ENCODE measurements at places on chromosomes 11 and 22.
A peak's percentile ranks its signal among the peaks of the same experiment; 100 is the strongest.

- DNase-seq, result no peak
Measured at GRCh38 chr11:85823816-85824215, 12.9 kb upstream of the SYTL2 start.

GRCh38 chr22:44995105-44995514 lies 14.7 kb downstream of the PHF21B start:
- DNase-seq, result no peak

- no peak for DNase-seq
Measured at GRCh38 chr11:116478669-116479668, 293.8 kb downstream of the BUD13 start.

DNA sequence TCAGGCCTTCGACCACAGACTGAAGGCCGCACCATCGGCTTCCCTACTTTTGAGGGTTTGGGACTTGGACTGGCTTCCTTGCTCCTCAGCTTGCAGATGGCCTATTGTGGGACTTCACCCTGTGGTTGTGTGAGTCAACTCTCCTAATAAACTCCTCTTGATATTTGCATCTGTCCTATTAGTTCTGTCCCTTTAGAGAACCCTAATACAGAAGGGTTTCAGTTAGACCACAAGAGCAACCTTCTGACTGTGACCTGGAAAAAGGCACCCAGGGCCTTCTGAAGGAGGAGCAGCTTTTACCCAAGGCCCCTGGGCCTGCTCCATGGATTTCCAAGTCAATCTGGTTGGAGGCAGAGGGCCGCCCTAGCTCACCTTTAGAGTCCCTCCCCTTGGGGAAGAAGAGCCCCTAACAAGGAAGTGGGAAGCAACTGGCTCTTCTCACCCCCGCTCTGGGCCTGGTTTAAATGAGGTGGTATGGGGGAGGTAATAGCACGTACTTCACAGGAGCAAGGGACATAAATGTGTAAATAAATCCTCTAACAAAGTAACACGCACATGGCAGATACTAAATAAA lies 11.2 kb upstream of the CHST1 start:
- no peak for DNase-seq

DNA sequence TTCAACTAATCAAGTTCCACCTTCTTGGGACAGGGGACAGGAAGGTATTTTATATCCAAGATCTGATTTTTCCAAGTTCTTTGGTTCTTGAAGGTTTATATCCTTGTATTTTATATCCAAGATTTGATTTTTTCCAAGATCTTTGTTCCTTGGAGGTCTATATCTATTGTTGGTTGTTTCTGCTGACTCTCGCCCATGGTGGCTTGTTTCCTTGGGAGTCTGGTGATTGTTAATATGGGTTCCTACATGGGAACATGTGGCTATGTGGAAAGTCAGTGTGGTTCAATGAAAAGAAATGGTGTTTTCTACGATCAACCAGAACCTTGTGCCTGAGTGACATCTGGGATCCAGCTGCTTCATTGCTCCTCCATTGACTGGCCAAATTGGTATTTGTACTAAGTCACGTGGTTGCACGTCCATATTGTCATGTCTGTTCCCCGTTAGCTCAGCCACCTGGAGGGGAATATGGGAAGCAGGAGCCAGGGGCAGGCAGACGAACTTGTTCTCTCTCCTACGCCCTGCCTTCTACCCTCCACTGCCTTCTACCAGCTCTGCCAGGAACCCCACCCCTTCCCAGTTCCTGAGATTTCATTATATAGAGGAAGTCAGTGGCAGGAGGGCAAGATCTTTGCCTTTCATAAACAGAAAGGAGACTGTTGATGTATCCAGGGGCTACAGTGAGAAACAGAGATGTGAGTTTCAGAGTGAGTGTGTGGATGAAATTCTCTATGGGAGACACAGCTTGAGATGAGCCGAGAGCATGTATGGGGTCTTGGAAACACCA lies 11.1 kb upstream of the CSF2RB start:
- no peak for DNase-seq

DNA sequence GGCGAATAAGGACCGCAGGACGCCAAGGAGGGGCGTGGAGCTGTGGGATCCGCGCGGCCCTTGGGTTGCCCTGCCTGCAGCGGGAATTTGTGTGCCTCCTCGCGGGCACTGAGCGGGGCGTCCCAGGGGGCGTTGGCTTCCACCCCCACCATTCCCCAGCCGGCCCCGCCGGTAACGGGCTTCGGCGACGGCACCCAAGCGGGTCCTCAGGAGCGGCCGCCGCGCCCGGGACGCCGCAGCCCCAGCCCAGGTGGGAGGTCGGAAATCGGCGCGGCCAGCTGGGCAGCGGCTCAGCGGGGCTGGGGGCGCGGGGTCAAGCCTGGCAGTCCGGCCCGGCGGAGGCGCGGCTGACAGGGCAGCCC lies 320 bp downstream of the CLTCL1 start:
- DNase-seq, result peak; percentile 4

GRCh38 chr11:35553831-35554230 lies 28.4 kb upstream of the PAMR1 start:
- DNase-seq, result no peak

DNA sequence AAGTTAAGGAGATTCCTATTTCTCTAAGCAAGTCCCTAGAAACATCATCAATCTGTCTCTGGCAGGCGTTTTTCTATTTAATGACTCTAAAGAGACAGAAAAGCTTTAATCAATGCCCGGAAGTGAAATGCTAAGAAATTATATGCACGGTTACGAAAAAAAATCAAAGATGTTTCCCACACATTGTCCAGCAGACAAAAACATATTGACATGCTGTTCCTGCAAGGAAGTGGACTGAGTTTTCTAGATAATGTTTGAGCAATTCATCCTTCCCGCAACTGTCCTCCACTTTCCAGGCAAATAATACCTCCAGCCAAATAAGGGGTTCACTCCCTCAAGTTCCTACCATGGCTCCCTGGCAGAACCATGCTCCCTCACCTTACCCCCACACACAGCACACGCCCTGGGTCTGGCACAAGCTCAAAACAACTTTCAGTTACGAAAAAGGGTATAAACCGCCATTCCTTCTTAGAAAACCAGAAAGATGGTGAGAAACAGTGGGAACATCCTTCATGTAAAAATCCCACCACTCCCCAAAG lies 29.6 kb downstream of the GALNT18 start:
- DNase-seq, result no peak

DNA sequence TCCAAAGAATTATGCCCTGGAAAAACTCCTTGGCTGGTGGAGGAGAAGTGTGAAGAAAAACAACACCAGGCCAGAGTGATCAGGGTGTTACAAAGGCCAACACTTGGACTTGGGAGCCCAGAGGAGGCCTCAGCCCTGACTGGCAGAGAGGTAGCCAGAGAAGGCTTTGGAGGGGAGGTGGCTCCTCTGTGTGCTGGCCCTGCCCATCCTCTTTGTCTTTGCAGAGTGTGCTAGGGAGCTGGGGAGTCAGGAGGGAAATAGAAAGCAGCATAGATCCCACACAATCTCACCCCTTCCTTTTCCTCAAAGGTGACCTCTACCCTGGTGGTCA lies 12.0 kb upstream of the P2RY6 start:
- DNase-seq, result no peak

GRCh38 chr11:73652856-73653559 lies 6.6 kb downstream of the PLEKHB1 start:
- no peak for DNase-seq

- no peak for DNase-seq
Measured at GRCh38 chr22:23632178-23632577, at the start of gene DRICH1. Gene DRICH1, minus strand, starts transcription at chr22:23632321. Its CDS starts 298 bp downstream, at chr22:23632023.

DNA sequence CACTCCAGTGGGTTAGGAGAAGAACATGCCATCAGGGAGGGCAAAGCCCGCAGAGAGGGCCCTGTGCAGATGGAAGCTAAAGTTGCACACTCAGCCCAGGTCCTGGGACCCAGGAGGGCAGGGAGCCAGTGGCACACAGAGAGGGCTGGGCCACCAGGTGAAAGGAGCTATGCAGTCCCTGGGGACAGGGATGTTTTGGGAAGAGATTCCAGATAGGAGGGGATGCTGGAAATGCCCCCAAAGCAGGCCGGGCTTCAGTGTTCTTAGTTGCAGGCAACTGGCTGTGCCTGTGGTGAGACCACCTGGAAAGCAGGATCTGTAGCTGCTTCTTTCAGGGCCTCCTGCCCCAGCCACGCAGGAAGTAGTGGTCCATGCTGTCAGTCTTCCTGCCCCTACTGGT lies 19.6 kb downstream of the ANKK1 start:
- DNase-seq, result no peak

DNA sequence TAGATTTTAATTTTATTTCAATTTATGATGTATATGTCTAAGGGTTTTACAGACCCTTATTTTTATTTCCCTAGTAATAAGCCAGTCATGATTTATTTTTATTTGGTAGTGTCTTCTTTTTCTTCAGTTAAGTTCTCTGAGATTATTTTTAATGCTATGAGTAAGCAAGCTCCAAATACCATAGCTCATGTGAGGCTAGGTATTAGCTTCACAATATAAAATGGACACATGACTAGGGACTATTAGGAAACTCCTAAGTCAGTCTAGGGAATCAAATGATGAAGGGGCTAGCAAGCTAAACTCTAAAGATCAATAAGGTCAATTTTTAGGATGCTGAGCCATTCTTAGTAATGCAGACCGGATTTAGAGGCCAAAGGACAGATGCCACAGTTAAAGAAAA lies 45.9 kb downstream of the CKAP5 start:
- DNase-seq, result no peak

- DNase-seq, result no peak
Measured at GRCh38 chr11:117172724-117173421, 5.7 kb upstream of the SIDT2 start.

DNA sequence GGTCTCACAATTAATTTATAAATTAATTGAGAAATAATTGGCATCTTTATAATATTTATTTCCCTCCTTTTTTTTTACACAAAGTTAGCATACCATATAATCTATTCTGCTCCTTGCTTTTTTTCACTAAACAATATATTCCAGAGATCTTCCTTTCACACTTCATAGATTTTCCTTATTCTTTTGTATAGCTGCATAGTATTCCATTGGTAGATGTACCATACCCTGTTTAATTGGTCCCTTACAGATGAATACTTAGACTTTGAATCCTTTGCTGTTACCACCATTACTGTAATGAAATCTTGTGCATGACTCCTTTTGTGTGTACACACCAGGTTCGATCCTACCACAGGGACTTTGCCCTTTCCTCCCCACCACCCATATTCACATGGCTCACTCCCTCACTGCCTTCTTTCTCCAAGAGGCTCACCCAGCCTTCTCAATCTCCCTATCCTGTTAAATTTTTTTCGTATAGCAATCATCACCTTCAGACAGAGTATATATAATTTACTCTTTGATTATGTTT lies 48.9 kb downstream of the RBX1 start:
- DNase-seq, result no peak

DNA sequence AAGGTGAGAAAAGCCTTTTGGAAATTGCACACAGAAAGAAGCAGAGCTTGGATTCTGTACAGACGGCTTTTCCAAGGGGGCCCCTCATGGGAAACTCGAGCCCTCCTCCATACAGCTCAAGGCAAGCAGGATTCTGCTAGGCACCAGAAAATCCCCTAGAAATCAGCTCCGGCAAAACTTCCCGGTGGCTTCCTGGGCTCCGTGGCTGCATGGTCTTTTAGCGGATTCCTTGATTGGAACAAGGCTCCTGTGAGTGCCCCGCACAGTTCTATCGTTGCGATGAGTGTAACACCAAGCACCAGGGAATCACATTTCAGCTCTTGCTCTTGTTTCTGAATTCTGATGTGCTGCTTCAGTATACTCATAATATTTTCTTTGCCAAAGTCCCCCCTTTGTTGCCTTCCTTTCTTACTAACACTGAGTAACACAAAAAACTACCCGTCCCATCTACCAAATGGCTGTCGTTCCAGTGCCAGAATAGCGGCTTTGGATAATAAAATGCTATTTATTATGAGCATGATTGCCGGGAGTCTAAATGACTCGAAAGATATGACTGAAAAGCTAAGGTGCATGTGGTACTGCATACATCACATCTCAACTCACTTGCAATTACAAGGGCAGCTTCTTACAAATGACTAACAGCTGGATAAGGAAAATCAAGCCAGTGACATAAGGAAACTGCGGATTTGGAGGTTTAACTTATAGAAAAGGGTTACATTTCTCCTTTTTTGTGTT lies 494.1 kb downstream of the DLG2 start:
- no peak for DNase-seq

GRCh38 chr11:132604431-132604830 lies 927.9 kb downstream of the OPCML start:
- no peak for DNase-seq

DNA sequence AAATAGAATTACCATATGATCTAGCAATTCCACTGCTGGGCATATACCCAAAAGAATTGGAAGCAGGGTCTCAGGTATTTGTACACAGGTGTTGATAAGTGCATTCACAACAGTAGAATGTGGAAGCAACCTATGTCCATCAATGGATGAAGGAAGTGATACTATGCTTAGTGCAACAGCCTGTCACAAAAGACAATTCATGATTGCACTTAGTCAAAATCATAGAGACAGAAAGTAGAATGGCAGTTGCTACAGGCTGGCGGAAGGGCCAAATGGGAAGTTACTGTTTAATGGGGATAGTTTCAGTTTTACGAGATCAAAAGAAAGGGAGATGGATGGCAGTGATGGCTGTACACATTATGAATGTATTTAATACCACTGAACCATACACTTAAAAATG lies 42.0 kb downstream of the SGSM3 start:
- no peak for DNase-seq

- no peak for DNase-seq
Measured at GRCh38 chr11:119342362-119343130, 1.9 kb upstream of the C1QTNF5 start.

GRCh38 chr11:41056892-41057569 lies 402.4 kb downstream of the LRRC4C start:
- DNase-seq, result no peak

GRCh38 chr11:8192016-8192895 lies 23.4 kb upstream of the RIC3 start:
- peak; percentile 4 for DNase-seq

DNA sequence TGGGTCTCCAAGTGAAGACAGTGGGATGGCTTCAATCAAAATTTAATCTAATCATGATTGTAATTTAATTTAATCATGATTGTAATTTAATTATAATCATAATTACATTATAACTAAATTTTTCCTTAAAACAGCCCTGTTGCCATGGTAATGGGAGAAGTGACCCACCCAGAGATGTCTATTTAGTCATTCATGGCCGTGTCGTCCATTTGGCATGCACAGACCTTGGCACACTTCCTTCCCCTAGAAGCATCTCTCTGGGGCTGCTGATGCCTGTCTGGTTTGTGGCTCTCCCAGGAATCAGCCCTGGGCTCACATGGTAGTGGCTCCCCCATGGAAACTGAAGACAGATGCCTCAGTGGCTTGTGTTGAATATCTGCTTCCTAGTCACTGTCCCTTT lies 27.0 kb downstream of the P4HA3 start:
- no peak for DNase-seq

- DNase-seq, result peak; percentile 46
Measured at GRCh38 chr11:115504276-115505158, at the start of gene CADM1. Gene CADM1, minus strand, starts transcription at chr11:115504415.
